Astrocyte of the cerebellum (primary cell): ENCODE measurements at places on chromosomes 6 and 20.
A peak's percentile ranks its signal among the peaks of the same experiment; 100 is the strongest.

- peak; percentile 37 for DNase-seq
Measured at GRCh38 chr6:7787137-7787608, 61.3 kb downstream of the BMP6 start.

DNA sequence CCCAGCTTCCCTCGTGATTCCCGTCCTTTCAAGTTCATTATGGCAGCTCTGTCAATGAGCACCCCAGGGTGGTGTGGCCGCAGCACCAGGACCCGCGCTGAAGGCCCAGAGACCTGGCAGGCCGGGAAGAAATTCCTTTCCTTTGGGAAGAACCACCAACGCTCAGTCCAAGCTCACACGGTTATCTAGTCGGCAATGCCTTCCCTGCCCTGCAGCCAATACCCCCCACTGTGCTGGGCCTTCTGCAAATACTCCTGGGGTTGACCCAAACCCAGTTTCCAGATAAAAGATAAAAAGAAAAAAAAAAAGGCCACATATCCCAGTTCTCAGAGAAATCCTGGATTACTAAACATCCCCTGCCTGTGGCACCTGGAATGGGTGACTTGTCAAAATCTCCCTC lies 28.7 kb downstream of the PXDC1 start:
- DNase-seq: no peak

- DNase-seq: no peak
Measured at GRCh38 chr20:8262721-8263120, 130.7 kb downstream of the PLCB1 start.

DNA sequence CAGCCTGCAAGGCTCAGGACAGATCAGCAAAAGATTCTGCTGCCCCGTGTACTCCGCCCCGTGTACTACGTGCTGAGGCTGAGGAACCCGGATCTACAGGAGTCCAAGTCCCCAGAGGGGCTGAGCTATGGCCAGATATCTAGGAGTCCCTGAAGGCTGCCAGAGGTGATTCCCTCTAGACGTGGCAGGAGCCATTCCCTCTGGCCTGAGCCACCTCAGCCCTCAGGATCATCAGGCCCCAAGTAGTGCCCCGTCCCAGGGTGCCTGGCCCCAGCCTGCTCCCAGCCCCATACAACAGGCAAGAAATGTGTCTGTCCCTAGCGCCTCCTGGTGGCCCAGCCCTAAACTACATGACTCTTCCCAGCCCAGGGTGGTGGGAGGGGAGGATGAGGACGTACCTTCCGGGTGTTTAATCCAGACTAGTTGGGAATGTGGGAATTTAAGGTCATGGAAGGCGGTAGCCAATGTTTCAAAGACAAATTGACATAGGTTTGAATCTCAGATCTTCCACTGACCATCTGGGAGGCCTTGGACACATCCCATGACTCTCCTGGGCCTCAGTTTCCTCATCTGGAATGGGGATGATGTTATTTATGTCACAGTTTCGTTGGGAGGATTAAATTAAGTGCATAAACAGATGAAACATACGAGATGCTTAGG lies 49.4 kb upstream of the PTPN1 start:
- no peak for DNase-seq

DNA sequence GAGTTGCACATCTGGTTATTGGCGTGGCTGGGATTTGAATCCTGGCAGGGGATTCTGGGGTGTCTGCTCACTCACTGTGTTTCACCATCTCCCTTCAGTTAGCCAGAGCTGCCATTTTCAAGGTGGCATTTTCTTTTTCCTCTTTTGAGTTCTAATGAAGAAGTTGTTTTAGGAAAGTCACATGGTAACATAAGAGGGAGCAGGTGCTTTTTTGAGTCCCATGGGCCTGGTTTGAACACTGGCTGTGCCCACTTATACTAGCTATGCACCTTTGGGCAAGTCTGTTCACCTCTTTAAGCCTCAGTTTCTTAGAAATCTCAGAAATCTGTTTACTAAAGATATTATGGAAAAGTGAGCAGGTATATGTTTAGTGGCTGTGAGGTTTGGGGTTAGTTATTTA lies 39.6 kb downstream of the ANKS1A start:
- DNase-seq: no peak

DNA sequence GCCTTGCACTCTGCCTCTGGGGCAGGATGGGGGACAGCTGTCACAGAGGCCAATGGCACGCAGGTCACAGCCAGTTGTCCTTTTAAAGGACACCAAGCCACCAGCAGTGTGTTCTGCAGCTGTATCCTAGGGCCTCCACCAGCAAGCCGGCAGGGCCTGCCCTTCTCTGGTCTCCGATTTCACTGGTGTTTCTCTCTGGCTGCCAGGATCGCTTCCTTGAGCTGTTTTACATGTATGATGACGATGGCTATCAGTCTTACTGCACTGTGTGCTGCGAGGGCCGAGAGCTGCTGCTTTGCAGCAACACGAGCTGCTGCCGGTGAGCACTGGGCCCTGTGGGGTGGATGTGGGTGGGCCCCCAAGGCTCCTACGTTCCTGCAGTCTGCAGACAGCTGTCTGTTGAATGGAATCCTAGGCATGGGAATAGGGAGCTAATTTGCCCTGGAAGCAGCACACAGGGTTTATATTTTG lies 22.7 kb upstream of the MAPRE1 start:
- no peak for DNase-seq

- DNase-seq: no peak
Measured at GRCh38 chr20:32470025-32470861, 112.1 kb downstream of the ASXL1 start.

- no peak for DNase-seq
Measured at GRCh38 chr6:167296902-167297301, 5.8 kb downstream of the UNC93A start.

DNA sequence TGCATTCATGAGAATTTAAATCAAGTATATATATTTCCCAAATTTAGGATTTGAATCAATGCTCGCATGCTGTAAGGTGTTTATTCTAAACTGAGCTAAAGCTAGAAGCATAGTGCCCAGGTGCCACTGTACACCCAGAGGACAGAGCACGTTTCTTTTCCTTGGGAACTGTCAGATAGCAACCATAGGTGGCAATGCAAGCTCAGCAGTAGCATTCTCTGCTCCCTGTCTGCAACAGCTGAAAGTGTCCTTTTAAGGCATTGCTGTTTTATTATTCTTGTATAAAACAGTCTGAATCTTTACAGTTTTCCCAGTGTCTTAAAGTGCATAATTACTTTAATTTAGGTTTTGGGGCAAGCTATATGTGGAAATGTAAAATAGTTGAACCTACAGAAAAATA lies 443.4 kb upstream of the MMS22L start:
- DNase-seq: no peak

GRCh38 chr6:138592749-138593123 lies 93.4 kb upstream of the NHSL1 start:
- DNase-seq: no peak
